ENCODE measurements at places on chromosomes 16 and 17. TPM values are rescaled to one million over a fixed set of nuclear protein-coding genes. Genes with fewer than 3 reads are reported as not detected.
A peak's percentile ranks its signal among the peaks of the same experiment; 100 is the strongest.

Gene CD300E
- not detected for total RNA-seq

Gene CDRT15L2
- total RNA-seq = not detected

GRCh38 chr17:41986634-41987033, 20.0 kb downstream of the CNP start:
- no peak for DNase-seq

GRCh38 chr17:65163990-65164495, 26.9 kb downstream of the RGS9 start:
- no peak for DNase-seq

DNA sequence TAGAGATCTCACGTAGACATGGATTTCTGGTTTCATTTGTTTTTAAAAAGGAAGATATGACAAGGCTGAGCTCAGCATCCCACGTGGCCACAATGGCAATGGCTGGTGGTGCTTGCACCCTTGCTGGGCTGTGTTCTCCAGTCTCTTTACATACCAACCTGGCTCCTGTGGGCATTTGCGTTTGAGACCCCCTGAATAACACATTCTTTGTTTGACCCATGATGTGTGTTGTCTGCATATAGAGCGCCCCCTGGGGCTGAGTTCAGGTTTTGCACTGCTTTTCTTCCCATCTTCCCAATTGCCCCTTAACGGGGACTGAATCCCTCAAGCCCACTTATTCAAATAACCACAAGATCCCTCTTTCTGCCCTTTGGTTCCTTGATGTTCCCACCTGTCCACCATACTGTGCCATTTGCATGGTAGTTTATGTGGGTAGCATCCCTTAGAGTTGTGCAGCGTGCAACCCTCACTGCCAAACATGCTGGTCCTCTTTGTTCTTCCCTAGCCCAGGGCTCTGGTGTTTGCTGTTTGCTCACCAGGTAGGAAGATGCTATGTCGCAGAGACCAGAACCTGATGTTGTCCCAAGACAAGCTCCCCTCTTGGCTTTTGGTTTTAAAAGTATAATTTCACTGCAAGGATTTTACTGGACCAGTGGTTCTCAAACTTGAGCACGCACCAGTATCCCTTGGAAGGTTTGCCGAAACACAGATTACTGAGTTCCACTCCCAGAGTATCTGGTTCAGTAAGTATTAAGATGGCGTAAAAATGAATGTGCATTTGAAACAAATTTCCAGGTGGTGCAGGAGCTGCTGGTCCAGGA, 38.5 kb upstream of the NKD1 start:
- DNase-seq = no peak

GRCh38 chr16:35506018-35506897, 2046.8 kb downstream of the TP53TG3F start:
- no peak for DNase-seq

DNA sequence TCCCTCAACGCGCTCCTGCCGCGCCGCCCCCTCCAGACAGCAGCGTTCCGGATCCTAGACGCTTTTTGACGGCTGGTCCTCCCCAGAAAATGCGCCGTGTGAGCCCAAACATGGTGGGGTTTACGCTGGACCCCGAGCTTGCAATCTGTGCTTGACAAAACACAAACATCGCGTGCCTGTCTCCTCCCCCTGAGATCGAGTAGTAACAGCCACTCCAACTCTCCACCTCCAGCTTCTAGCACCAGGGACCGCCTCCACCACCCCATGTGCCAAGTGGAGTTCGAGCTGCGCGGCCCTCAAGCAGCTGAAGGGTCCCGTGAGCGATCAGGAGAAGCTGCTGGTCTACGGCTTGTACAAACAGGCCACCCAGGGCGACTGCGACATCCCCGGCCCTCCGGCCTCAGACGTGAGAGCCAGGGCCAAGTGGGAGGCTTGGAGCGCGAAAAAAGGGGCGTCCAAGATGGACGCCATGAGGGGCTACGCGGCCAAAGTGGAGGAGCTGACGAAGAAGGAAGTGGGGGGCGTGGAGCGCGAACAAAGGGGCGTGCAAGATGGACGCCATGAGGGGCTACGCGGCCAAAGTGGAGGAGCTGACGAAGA, 656 bp upstream of the GEMIN4 start:
- DNase-seq = peak; percentile 59

GRCh38 chr17:55325406-55325805, 60.6 kb downstream of the HLF start:
- DNase-seq = no peak

Gene SHISA9
- 24.7 TPM for total RNA-seq

DNA sequence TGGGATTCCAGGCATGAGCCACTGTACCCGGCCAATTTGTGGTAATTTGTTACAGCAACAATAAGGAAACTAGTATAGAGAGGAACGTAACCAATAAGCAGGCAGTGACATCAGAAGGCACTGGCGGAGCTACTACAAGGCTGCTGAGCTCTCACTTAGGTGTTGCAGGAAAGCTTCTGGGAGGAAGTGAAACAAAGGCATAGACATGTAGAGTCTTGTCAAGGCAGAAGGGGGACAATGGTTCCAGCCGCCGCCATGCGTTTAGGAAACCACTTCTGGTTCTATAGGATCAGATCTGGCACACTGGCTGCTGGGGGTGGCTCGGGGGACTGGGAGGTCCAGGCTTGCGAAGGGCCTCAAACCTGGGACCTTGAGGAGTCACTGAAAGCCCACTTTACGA, 9.4 kb upstream of the CPSF4L start:
- DNase-seq = no peak

Gene ADGRG1
- 109 TPM for total RNA-seq

Gene NPB
- 2.8 TPM for total RNA-seq

DNA sequence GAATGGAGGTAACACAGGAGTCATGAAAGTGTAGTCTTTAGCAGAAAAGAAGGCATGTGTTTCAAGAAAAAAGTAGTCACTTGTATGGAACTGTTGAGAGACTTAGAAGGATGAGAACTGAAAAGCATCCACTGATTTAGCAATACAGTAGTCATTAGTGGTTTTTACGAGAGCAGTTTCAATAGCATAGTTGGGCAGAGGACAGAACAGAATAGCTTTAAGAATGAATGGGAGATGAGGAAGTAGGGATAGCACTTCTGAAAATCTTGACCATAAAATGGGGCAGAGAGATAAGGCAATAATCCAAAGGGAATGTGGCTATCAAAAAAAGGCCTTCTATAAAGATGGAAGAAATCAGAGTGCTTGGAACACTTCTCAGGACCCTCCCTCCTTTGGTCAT, 64.8 kb upstream of the C17orf78 start:
- no peak for DNase-seq

DNA sequence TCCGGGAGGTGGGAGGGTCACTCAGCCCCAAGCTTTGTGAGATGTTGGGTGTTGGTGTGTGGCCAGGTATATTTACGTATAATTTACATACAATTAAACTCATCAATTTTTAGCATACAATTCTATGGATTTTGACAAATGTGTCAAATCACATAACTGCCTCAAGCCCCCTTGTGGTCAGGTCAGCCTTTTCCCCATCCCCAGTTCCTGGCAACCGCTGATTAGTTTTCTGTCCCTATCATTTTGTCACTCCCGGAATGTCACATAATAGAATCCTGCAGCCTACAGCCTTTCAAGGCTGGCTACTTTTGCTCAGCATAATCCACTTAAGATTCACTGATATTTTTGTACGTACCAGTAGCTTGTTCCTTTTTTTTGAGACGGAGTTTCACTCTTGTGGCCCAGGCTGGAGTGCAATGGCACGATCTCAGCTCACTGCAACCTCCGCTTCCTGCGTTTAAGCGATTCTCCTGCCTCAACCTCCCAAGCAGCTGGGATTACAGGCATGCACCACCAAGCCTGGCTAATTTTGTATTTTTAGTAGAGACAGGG, 19.3 kb upstream of the RAI1 start:
- DNase-seq = no peak

DNA sequence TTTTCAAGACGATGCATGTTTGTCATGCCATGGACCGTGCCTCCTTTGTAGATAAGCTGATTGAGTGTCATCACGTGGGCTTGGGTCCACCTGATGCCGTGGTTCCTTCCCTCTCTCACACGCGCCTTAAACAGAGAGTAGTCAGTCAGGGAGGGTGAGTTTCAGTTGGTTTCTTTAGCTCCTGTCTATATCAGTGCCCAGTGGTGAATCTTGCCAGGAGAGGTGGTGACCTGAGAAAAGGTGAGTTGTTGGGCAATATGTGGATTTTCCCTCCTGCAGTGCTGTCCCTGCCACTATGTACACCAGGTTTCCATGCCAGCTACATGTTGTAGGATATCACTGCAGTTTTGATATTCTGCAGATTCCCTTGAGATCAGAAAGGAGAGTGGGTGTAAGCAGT, 129.7 kb downstream of the LAT start:
- DNase-seq = no peak

GRCh38 chr17:49996121-49996494, 1.1 kb upstream of the DLX3 start:
- no peak for DNase-seq

GRCh38 chr17:42135664-42136653, 13.4 kb downstream of the HSPB9 start:
- DNase-seq = no peak

Gene TEKT1
- total RNA-seq = 3.2 TPM

Gene CYBA
- 23.3 TPM for total RNA-seq

DNA sequence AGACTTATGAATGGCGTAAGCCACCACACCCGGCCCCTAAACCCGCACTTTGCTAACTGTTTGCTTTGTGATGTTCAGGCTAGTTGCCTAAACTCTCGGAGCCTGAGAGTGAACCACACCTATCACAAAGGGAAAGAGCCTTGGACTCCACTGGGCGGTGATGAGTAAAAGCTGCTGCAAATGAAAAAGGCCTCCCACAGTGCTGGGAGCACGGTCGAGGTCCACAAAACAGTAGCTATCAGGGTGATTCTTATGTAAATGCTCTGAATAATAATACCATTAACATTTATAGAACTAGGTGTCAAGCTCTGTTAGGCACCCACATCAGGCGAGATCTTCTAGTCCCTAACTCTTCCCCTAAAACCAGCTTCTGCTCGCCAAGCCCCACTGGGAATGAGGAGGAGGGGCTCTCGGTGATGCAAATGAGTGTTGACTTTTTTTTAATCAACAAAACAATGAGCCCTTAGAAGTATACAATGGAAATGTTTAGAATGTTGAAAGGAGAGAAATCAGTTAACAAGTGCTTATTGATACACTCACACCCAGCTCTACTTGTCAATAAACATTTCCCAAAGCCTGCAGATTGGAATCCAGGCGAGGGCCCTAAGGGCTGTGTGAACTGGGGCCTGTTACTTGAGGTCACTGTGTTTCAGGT, 19.8 kb downstream of the FBRS start:
- no peak for DNase-seq

Gene LRRC75A
- total RNA-seq = 12.7 TPM

DNA sequence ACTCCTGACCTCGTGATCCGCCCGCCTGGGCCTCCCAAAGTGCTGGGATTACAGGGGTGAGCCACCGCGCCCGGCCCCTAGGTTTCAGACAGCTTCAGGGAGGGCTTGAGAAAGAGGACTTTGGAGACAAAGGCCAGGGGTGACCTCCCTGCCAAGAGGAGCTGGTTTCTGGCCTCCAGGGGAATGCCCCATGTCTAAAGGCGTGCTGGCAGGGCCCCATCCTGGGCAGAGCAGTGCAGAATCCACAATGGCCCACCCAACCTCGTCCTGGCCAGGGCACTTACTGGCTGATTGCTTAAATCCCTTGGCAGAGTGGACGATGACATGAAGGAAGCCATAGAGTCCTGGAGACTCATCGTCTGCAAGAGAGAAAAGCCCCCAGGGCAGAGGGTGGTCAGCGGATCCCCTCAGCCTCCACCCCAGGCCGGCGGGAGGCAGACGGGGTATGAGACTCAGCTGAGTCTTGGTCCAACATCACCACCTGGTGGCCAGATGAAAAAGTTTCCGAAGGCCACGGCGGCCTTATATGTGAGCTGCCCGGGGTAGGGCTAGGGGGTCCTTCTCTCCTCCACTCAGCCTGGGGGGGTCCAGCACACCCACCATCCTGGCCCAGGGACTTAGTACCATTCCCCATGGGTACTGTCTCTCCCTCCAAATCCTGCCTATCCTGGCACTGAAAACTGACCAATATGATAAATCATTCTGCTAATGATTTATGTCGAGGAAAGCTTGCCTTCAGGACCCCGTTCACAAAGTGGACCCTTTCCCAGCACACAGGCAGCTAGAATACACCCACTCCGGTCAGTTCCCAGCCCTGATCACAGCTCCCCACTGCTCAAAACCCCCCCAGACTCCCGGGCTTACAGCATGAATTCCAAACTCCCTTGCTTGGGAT, 59.1 kb downstream of the TIMM22 start:
- DNase-seq = peak; percentile 74

Gene NGFR
- total RNA-seq = 28.9 TPM

Gene FOXJ1
- total RNA-seq = 7.8 TPM

- no peak for DNase-seq
Measured at GRCh38 chr16:87586201-87586782, 16.0 kb upstream of the JPH3 start.

GRCh38 chr17:8473451-8474192, 37.9 kb downstream of the NDEL1 start:
- no peak for DNase-seq

Gene KRTAP16-1
- not detected for total RNA-seq
